Mesenteric fat pad (tissue), 1 donor: ENCODE measurements at places on chromosomes 6 and 20. TPM values are rescaled to one million over a fixed set of nuclear protein-coding genes. Genes with fewer than 3 reads are reported as not detected.
A peak's percentile ranks its signal among the peaks of the same experiment; 100 is the strongest.

DNA sequence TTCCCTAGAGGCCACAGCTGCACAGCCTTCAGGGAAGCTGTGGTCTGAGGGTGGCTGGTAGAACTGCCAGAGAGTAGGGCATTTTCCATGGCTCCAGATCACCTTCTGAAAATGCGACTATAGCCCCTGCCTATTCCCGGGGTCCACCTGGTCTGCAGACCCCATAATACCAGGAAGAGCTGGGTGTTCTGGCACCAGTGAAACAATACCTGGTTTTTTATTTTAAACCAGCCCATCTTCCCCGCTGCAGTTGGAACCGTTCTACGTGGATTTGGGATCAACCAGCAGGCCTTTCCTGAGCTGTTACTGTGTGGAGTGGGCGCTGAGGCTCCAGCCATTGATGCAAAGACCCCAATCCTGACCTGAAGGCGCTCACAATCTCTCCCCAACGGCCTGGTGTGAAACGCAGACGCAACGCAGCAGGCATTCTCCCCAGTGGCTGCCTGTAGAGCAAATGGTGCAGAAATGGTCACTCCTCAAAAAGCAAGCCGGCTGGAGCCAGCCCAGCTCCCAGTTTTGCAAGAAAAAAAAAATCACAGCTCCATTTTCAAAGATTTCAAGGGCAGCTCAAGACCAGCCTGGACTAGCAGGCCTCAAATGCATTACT, 11.3 kb downstream of the NPEPL1 start:
- DNase-seq: peak; percentile 81

DNA sequence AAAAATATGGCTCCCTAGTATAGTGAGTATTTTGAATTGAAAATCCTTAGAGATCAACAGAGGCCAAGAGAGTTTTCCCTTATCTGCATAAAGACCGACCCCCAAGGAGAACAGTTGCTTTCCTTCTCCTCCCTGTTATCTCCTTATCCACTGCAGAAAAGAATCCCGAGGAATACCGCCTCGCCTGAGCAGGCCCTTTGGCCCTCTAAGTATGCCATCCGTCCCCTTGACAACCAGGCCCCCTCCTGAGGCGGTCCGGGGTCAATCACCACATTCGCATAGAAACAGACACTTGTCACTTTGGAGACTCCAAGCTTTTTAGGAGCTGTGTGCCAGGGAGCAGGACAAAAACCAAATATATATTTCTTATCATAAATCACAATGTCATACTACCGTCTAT, 15.9 kb upstream of the GGTLC1 start:
- DNase-seq: no peak

GRCh38 chr20:60255866-60256265, 297.6 kb downstream of the CDH26 start:
- DNase-seq: peak; percentile 24

DNA sequence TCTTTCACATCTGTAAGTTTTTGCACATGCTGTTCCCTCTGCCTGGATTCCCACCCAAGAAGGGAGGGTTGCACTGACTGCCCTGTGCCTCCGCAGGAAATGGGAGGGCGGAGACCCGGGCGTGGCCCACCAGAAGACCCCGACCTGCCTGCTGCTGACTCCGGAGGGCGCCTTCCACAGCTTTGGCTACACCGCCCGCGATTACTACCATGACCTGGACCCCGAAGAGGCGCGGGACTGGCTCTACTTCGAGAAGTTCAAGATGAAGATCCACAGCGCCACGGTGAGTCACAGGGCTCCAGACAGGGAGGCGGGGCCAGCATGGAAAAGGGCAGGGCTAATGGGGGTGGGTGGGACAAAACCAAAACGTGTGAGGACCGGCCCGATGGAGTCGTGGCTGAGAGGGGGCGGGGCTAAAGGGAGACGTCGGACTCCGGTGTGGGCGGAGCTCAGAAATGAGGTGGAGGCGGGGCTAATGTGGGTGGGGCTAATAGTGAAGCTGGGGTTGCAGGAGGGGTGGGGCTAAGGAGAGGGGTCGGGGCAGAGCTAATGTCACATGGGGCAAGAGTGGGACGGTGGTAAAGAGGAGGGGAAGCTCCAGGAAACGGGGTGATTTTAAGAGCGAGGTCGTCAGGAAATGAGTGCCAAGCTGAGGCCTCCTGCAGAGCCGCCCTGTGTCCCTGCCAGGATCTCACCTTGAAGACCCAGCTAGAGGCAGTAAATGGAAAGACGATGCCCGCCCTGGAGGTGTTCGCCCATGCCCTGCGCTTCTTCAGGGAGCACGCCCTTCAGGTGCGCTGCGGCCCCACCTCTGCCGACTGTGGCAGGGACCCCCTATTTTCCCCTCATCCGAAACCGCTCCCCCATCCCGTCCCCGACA, 12.6 kb downstream of the HSPA12B start:
- no peak for DNase-seq

FHL5 gene
- 16.6 TPM for total RNA-seq
